ENCODE measurements at places on chromosomes 12 and 14.

DNA sequence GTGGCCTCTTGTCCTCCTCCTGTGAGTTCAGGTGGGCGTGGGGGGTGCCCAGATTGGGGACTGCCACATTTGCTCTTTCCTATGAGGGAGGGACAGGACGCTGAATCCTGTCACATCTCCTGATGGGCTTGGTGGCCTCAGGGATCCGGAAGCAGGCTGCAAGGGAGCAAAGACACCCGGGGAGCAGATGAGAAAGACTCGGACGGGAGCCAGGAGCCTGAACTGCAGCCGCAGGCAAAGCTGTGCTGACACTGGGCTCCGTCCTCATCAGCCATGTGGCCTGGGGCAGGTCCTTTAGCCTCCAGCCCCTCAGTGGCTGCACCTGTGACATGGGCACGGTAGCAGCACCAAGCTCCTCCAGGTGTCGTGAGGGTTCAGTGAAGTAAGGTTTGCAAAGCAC lies 40.8 kb upstream of the RFLNA start:
- no peak for DNase-seq

GRCh38 chr12:116257215-116257614 lies 20.3 kb downstream of the MED13L start:
- no peak for DNase-seq

- no peak for DNase-seq
These were observed 33.0 kb upstream of the TSPAN8 start for GRCh38 chr12:71190822-71191221.

DNA sequence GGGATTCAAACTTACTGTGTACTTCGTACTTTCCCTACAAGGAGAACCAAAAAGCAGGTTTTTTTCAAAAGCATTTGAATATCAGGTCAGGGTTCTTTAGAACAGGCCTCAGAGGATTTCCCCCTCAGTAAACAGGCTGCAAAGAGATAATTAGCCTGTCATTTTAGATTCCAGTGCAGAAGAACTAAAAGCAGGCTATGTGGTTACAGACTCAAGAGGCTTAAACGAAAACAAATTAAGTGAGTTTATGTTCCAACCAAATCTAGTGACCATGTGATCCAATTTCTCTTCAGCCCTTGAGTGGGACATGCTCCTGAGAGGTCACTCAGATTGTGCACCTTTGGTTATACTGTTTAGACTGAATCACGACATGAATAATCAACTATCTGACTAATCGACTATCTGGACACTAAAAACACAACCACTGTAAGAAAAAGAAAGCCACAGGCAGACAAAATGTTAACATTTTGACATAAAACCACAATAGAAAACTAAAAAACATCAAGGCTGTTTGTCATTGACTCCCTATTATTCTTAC lies 4.5 kb downstream of the TMED8 start:
- peak; percentile 29 for DNase-seq

DNA sequence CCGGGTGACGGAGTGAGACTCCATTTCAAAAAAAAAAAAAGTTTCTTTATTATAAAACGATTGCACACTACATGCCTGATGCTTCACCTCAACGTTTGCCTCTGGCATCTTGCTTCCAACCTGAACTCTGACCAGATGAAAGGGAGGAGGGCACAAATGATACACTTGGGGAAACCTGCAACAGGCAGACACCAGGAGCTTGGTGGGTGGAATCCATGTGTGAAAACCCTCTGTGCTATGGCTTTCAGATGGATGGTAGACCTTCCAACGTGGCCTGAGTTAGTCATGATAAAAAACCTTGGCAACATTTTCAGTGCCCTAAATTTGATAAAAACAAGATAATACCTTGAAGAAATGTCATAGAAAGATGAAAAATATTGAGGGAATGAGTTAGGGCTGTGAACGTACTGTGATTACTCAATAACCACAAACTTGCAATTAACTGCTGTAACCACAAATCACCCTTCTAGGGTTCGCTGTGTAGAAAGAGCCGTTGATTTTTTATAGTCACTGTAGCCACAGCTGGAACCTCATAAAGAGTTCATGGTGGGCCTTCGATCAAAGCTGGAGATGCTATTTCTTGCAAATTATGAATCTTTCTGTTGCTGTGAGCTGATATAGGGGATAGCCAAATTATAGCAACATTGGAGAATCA lies 26.1 kb upstream of the GZMB start:
- no peak for DNase-seq

- DNase-seq: no peak
These were observed 27.8 kb upstream of the GLIPR1 start for GRCh38 chr12:75452675-75453330.

DNA sequence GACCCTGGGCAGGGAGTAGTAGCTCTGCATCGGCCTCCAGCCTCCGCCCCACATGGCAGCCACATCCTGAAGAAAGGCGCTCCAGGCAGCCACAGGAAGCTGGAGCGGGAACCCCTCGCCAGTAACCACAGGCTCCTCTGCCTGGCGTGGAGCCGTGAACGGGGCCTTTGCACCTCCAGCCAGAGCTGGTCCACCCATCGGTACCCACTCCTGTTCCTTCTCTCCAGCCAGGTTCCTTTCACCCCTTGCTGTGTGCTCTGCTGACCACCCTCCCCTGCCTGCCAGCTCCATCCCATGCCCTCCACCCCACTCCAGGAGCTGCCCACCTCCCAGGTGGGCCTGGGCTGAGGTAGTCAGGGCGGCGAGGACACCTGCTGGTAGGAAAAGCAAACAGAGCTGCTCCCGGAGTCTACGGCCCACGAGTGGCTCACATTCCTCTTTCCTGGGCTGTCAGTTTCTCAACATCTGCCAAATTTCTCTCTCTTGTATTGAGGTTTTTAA lies 2.7 kb downstream of the TGFB3 start:
- no peak for DNase-seq

DNA sequence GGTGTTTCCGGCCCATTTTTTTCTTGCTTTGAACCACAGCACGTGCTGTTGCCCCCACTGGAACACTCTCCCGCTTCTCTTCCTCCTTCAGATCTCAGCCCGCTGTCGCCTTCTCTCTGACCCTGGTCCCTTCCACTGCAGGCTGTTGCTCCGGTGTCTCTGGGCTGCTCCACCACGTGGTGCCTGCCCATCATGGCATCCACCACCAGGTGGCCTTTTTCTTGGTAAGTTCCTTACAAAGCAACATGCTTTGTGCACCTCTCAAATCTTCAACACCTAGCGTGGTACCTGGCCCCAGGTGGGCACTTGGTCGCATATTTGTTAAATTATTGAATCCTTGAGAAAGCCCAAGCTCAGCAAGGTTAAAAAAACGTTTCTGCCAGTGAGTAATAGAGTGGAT lies 19.1 kb downstream of the TUNAR start:
- no peak for DNase-seq

DNA sequence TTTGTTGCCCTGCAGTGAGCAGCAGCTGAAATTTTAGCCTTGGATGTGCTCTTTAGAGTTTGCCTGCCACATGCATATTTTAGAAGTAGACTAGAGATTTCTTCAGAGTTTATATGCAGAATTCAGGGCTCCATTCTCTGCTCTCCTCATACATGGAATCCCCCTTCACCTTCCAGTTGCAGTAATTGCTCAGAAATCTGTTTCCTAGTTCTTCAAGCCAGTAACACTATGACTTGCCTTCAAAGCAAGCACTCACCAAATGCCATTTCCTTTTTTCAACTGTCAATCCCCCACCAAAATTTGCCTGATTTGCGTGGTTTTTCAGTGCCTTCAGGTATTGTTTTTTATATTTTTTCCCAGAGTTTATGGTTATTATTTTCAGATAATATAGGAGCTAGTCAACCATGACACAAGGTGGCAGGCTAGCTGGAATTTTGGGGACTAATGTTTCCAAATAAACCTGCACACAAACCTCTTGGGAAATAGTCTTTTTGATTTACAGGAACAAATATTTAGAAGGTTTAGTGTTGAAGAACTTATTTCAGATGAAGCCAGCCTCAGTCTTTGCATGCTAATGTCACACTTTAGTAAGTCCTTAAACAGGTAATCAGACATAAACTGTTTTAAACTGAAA lies 79.2 kb downstream of the ASCL1 start:
- DNase-seq: no peak

DNA sequence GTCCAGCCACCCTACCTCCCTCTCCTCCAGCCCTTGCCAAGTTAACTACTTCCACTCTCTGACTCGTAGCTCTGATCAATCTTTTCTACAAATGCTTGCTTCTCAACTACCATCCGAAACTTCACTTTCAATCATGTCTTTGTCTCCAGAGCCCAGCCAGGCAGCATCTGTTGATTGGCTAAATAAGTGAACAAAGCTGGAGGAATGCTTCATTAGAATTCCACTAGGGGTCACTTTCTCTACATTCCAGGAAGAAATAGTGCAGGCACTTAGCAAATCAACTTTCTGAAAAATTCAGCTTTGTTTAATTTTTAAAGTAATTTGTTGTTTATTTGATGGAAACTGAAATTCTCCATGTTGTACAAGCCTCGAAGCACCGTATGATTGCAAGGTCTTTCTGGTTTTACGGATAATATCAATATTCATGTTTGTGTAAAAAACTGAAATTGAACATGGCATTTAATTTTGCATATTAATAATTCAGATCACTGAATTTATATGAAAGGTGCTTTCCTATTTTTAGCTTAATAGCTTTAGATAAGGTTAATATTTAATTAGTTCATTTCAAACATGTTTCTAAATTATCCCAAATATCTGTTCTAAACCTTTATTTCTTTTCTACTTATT lies 32.4 kb upstream of the HELB start:
- DNase-seq: peak; percentile 29

DNA sequence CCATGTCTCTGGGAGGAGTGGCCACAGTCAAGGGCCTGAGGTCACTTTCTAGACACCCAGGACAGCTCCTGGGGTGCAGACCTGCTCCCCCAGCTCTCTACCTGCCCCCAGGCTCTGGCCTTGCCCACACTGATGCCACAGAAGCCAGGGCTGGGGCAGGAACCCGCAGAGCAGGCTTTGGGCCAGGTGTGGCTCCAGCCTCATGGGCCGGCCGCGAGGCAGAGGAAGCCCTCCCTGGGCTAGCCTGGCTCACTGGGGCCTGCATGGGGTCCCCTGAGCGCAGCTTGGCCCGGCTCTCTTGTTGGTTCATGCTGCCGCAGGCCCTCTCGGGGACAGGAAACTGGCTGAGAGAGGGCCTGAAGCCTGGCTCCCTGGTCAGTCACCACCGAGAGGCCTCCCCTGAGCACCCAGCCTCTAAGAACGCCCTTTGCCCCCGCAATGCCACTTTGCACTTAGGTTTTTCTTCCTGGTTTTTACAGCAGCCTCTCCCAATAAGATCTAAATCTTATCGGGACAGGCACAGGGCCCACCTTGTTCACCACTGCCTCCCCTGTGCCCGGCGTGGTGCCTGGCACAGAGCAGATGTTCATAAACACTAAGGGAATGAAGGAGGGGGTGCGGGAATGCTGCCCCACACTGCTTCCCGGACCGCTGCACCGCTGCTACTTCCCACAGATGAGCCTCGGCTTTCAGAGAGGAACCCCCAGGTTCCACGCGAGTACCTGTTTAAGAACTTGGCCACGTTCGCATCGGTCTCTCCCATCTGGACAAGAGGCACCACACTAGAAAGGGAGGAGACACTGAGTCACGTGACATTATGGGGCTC lies 14.7 kb downstream of the MMAB start:
- no peak for DNase-seq

GRCh38 chr12:108112832-108113556 lies 16.1 kb upstream of the WSCD2 start:
- DNase-seq: no peak

- DNase-seq: no peak
These were observed 134.0 kb downstream of the TMEM117 start for GRCh38 chr12:43969882-43970281.

DNA sequence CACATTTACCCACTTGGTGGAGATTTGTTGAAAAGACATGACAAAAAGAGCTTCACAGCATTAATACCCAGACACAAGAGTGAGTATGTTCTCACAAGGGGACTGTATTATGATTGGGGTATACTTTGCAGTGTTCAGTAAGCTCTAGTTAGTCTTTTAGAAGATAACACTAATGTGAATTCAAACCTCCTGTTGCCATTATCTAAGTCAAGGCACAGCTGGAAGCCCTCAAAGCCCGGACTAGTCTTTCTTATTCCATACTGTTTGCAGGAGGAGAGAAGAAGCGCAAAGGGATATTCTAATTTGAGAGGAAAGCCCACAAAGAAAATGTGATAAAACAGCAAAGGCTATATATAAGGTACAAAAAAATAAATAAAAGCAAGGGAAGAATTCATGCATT lies 445.9 kb downstream of the SOX5 start:
- DNase-seq: no peak

- DNase-seq: no peak
These were observed 250.9 kb upstream of the SYT10 start for GRCh38 chr12:33690562-33690961.

DNA sequence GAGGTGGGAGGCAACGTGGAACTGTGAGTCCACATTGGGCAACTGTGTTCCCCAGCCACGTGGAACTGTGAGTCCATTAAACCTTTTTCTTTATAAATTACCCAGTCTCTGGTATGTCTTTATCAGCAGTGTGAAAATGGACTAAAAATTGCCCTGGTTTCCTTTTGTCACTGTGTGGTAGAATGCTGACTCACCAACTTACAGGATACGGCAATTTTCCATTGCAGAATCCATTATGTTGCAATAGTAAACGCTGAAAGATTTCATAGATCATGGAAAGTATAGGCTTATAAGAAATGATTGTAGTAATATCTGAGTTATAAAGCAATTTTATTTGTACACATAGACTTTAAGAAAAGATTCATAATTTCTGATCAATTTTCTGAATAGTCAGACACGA lies 93.0 kb downstream of the GTF2A1 start:
- no peak for DNase-seq

Measured in left kidney (tissue), 8 donors.